ENCODE measurements at places on chromosomes 6 and 20. TPM values are rescaled to one million over a fixed set of nuclear protein-coding genes. Genes with fewer than 3 reads are reported as not detected.

DNA sequence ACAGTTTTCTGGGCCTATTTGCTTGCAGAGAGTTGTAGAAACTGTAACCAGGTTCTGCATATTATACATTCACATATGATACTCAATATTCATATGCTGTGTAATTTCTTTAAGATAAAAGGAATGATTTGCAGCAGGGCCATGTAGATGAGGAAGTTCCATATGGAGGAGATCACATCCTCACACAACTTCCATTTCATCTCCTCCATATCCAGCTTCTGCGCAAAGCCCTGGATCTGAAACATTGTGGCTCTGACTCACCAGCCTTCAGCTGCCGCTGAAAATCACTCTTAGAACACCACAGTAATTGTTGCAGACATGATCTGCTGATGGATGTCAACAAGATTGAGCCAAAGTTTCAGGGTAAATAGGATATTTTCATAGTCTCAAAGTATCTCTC is 57.7 kb downstream of the PXDC1 start:
- DNase-seq = no peak

Gene SMPDL3A
- total RNA-seq = 12.8 TPM

- DNase-seq = no peak
These were observed 20.4 kb upstream of the EFHC1 start for GRCh38 chr6:52399511-52400312.

DNA sequence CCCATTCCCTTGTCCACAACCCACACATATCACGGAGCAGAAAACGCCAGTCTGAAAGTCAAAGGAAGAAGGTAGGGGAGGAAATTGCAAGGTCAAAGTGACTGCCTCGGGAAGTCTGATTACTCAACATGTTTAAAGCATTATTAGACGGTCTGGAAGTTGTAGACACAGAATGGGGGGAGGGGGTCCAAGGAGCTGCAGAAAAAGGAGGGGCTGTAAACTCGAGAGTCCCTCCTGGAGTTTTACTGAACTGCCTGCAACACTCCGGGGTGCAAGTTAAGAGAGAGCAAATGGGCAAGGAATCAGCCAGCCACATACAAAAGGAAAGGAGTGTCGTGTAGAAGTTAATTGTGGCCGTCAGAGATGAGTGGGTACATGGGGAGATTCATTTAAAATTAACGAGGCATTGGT is 417.7 kb upstream of the JARID2 start:
- DNase-seq = no peak

DNA sequence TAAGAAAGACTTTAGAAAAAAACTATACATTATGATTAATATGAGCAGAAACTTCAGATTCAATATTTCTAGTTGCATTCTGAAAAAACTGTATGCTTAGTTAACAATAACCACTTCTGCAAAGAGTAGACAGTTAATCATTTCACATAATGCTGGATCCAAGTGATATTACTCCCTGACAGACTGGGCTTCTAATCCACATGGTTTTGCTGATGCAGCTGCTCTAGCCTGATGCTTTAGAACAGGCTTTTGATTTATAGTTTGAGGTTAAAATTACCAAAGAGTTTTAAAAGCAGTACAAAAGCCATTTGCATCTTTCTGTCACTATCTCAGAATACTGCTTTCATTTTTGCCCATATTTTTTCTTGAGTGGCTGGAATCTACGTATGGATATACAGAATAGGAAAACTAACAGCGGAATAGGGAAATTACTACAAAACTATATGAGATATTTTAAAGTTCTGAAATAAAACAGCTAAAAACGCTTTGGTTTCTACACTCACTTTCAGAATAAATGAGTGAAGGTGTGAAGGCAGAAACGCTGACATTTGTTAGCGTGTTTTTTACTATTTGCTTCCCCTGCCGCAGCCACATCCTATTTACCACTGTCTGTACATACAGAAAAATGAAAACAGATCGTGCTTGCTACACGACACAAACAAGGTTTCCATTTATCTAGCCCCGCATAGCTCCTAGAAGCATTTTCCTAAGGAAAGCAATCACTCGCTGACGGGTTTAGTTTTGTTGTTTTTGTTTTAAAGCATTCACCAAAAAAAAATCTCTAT is 61.7 kb downstream of the METTL24 start:
- no peak for DNase-seq

- no peak for DNase-seq
These were observed 101.4 kb upstream of the SIRPA start for GRCh38 chr20:1793821-1794220.

DNA sequence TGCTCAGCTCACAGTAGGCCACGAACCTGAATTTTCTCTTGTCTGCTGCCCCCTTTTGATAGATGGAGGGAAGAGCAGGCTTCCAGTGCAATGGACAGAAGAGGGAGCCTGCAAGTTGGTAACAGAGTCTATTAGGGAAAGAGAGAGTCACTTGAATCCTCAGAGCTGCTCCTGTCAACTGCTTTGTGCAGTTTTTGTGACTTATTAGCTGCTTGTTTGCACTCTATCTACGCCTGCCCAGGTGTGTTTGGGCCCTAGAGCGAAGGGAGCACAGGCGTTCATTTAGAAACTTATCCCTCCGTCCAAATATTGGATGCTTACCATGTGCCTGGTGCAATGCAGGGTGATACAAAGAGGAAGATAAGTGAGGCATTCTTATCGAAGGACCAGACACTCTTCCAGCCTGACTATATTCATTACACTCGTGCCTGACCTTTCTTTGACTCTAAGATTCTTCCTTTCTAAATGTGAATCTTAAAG is 11.6 kb upstream of the SLC2A12 start:
- no peak for DNase-seq

Gene SLC35B3
- total RNA-seq = 27.3 TPM

Gene LINC00237
- not detected for total RNA-seq

- no peak for DNase-seq
These were observed 255.9 kb downstream of the ESR1 start for GRCh38 chr6:152063170-152063921.

GRCh38 chr6:57305761-57306160 is 11.7 kb upstream of the PRIM2 start:
- no peak for DNase-seq

DNA sequence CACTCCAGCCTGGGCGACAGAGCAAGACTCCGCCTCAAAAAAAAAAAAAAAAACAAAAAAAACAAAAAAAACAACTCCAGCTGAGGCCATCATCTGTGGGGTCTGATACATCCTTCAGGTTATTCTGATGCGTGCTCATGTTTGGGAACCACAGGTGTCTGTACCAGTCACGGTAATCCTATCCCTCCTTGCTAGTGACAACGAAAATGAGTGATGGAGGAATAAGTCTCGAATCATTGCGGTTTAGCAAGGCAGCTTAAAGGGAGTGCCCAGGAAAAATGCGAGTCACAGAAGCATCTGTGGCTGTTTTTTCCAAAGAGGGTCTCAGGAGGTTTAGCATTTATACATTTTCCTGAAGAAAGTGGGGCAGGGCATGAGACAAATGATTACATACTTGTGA is 48.8 kb downstream of the MCUR1 start:
- DNase-seq = no peak

- no peak for DNase-seq
These were observed 246.7 kb downstream of the DLL1 start for GRCh38 chr6:170043881-170044790.

Gene ABT1
- 13.9 TPM for total RNA-seq

DNA sequence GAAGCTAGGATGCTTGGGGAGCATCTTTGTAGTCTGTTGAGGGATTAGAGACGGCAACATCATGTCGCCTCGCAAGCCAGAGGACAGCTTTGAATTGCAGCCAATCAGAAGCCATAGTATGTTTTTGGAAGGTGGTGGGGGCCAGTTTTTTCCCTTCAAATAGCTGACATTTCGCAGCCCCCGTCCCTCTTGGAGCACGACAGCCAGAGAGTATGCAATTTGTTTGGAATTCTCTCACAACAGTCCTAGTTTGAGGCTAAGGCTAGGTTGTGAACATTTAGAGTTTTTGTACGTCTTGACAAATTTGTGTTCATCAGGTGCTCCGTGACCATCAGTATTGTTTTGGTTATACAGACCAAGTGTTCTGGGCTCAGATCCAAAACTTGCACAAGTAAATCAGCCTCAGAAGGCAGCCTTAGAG is 83.3 kb downstream of the PLCB1 start:
- DNase-seq = no peak

DNA sequence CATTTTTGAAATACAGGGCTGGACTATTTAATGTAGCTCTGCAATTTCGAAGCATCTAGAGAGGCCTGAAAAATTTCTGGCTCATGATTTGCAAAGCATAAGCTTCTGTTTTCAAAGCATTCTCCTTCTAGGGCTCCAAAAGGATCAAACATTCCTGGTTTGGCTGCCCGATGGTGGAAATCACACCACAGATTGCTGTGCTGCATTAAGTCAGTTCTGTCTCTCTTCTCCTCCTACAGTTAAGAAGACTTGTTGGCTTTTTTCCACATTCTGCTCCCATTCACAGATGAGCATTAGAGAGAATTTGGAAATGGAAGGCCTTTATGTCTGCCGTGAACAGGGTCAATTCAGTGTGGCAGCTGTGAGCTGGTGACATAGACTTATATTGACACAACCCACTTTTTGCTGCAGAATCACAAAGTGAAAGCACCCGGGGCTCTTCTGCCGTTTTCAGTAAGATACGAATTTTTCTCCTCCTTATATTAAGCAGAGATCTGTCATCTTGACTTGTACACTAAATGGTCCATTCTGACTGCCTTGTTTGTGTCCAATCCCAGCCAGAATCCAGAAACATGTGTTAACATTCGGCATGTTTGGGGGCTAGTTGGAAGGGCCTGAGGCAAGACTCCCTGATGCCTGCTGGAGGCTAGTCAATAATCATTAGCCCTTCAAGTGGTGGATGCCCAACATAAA is 330.8 kb upstream of the DEFB112 start:
- DNase-seq = no peak

- DNase-seq = no peak
These were observed 70.1 kb upstream of the TULP4 start for GRCh38 chr6:158242071-158242606.

GRCh38 chr20:2217857-2218539 is 77.8 kb upstream of the TGM3 start:
- DNase-seq = no peak

Gene PLN
- total RNA-seq = not detected

Gene MAK
- not detected for total RNA-seq

- DNase-seq = no peak
These were observed 107.6 kb upstream of the MCHR2 start for GRCh38 chr6:100101644-100102043.

Gene CASS4
- not detected for total RNA-seq

GRCh38 chr20:44460795-44461141 is 14.9 kb upstream of the TTPAL start:
- DNase-seq = no peak

DNA sequence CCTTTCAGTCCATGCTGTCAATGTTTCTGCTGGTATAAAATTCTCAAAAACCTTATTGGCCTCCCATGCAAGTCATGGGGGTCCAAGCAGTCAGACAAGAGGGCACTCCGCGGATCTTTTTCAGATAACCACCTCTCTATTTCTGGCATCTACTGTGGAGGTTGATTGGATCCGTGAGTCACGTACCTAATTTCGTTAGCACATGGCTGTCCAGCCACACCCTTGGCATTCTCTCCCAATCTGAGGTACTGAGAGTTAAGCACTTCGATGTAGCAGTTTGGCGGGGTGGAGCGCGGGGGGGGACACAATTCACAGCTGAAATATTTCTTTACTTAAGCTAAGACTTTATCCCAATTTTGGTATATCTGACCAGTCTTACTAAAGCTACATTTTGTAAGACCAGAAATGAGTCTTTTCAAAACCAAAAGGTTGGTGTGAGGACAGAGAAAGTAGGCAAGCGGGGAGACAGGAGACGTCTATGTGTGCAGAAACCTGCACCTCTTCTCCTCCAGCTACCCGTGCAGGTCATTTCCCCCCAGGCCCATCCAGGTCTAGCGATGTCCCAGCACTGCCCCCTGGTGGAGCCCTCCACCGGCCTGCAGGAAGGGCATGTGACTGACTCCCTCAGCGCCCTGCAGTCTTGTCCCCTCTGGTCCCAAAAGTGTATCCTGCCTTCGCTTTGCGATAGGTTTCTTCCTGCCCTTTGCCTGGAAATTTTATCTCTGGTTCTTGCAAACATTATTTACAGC is 113.1 kb downstream of the ADAT2 start:
- no peak for DNase-seq

DNA sequence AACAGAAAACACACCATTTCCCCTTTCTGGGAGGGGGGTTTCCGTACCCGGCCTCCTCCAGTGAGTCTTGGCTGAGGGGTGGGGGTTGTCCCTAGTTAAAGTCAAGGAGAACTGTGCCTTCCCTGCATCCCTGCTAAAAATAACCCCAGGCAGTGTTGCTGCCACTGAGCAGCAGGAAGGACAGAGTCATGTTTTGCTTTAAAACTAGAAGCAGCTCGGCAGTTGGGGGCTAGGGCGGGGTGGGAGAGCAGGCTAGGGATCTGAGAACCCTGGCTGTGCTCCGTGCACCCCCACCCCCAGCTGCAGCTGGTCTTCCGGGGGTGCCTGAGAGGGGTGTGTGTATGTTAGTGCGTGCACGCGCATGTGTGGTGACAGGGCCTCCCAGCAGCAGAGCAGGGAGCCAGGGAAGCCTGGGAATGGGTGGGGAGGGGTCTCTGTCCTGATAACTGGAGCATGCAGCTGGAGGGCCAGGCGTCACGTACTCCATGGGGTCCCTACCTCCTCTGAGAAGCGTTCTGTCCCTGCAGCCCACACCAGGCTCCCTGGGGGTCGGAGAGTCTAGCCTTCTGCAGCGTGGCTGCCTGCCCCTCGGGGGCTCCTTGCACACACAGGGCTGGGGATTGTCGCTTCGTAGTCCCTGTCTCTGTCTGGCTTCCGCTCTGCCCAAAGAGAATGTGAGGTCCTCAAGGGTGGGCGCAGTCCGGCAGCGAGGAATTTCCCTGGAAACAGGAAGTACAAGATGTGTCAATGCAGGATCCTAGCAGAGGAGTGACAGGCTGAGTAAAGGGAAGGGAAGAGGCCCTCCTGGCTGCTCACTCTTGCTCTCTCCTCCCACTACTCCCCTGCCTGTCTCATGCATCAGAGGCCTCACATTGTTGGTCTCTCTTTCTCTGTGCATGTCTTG is 16.8 kb upstream of the ARMC12 start:
- DNase-seq = no peak

Gene PRPF6
- total RNA-seq = 71.9 TPM

DNA sequence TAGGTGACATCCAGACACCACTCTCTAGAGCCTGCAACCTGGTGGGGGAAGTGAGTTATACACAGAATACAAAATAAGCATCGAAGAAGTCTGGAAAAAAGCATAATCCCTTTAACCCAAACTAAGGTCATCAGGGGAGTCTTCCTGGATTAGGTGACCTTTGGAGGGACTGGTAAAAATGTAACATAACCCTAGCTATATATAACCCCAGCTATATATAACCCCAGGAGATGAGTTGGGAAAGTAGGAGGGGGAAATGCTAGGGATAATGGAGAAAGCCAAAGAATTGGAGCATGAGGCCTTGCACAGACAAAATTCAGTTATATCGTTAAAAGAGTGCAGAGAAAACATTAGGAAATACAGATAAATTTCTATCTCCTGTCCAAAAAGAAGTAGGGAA is 164.8 kb downstream of the QRSL1 start:
- no peak for DNase-seq

Gene HLA-DMA
- 3.0 TPM for total RNA-seq

All from osteocyte (in vitro differentiated cells).